ENCODE measurements at places on chromosomes 4 and X. TPM values are rescaled to one million over a fixed set of nuclear protein-coding genes. Genes with fewer than 3 reads are reported as not detected.

The WAS gene
- 19.9 TPM for total RNA-seq

DNA sequence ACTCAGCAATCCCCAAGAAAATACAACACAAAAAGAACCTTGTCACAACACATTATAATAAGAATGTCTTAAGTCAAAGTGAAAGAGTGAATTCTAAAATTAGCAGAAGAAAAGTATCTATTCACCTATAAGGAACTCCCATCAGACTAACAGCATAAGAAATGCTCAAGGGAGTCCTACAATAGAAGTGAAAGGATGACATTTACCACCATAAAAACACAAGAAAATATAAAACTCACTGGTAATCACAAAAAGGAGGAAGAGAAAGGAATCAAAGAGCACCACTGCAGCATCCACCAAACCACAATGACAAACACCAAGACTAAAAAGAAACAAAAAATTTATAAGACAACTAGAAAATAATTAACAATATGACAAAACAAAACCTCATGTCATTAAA, 257.0 kb upstream of the AGTR2 start:
- no peak for DNase-seq

GRCh38 chr4:139861471-139861870, 195.9 kb downstream of the MGST2 start:
- DNase-seq = no peak

DNA sequence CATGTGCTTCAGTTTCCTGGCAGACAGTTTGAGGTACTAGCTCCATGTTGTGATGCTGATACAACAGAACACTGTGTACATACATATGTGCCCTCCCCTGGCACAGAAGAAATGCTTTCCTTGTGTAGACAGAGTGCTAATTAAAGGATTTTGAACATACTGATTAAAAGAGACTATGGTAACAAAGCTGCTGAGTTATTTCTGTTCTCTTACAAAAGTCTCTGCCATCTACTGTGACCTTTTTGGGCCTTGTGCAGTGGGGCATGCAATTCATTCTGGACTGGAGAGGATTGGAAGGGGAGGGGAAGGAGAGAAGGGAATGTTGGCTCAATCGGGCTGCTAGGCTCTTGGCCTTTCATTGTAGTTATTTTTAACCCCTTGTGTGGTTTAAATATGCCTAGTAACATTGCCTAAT, 6.0 kb downstream of the PDLIM5 start:
- DNase-seq = no peak
